ENCODE measurements at places on chromosomes 7 and 10. TPM values are rescaled to one million over a fixed set of nuclear protein-coding genes. Genes with fewer than 3 reads are reported as not detected.

DNA sequence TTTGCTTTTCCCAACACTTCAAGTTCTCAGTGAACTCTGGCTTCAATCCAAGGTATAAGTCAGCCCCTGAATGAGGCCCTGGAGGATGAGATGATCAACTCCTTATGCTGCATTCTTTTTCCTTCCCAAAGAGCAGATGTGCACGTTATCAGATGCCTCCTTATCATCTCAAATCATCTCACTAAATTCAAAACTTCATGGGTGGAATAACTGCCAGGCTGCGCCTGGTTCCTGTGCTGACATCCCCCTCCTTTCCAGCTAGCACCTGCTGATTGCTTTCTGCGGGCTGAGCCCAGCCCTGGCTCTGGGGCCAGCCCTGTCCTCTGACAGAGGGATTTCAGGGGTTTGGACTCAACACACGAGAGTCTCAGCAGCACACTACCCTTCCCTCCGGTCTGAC lies 44.9 kb downstream of the TLL2 start:
- DNase-seq, result no peak

DNA sequence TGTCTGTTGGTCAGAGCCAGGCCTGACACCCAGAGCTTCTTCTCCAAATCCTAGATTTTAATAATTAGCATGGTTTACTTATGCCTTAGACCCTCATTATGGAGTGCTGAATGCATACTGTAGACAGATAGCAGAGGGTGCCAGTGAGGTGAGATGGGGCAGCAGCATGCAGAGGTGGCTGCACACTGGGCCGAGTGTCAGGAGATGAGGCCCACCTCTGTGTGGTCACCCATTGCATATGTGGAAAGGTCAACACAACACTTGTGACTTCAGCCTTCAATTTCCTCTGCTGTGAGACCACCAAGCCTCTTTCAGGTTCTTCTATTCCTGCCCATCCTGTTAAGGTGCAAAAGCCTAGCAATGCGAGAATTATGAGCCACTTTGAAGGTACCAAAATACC lies 39.7 kb upstream of the NMT2 start:
- DNase-seq, result peak; percentile 14

The OSBPL3 gene
- 13.5 TPM for polyA plus RNA-seq

The CRYGN gene
- not detected for polyA plus RNA-seq

- DNase-seq, result no peak
Observed at GRCh38 chr10:77507291-77507880, 130.2 kb downstream of the KCNMA1 start.

- DNase-seq, result no peak
Observed at GRCh38 chr7:102155821-102156441, 130.7 kb upstream of the SH2B2 start.
